ENCODE measurements at places on chromosomes 7 and 10.

- DNase-seq = peak; percentile 50
Measured at GRCh38 chr10:73910764-73911552, at the start of gene PLAU. TSS of gene PLAU (plus strand) at chr10:73911132. CDS start at chr10:73911556, 424 bp downstream.

DNA sequence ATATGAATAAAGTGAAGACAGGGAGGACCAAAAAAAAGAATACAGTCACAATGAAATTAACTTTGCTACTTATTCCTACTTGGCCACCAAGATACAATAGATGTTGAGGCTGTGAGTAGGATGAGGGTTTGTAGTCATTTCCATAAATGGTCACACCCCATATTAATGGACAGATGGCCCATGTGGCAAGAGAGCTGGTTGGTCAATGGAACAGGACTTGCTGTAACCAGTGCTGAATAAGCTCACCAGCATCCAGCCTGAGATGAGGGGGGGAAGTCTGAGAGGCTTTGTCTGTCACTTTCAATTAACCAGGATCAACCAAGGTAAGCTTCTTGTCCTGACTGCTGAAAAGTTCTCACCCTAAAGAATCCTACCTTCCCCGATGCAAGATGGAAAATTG lies 130.4 kb upstream of the KCNMA1 start:
- no peak for DNase-seq

- no peak for DNase-seq
Measured at GRCh38 chr10:71627956-71628355, 91.6 kb downstream of the C10orf105 start.

- DNase-seq = peak; percentile 91
Measured at GRCh38 chr10:60732198-60732806, 46.0 kb upstream of the CDK1 start.

- no peak for DNase-seq
Measured at GRCh38 chr10:91418416-91418815, 8.3 kb downstream of the HECTD2 start.

All from NCI-H69 (cell line).